ENCODE measurements at places on chromosomes 16 and 17. TPM values are rescaled to one million over a fixed set of nuclear protein-coding genes. Genes with fewer than 3 reads are reported as not detected.

- DNase-seq, result no peak
Observed at GRCh38 chr17:63489291-63489690, 12.4 kb downstream of the ACE start.

DNA sequence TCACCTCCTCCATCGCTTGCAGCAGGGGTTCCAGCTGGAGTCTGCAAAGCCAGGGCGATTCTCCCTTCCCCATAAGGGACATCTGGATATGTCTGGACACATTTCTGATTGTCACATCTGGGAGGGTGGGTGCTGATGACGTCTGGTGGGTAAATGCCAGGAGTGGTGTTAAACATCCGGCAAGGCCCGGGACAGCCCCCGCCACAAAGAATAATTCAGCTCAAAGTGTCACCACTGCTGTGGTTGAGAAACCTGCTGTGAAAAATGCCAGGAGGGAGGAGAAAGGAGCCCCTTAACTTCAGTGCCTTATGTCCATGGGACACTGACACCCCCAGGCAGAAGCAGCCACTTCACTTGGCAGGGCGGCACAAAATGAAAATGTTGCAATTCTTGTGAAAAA, 179.4 kb upstream of the SDK2 start:
- DNase-seq, result no peak

- DNase-seq, result no peak
Observed at GRCh38 chr17:67733449-67733848, 15.7 kb downstream of the NOL11 start.

DNA sequence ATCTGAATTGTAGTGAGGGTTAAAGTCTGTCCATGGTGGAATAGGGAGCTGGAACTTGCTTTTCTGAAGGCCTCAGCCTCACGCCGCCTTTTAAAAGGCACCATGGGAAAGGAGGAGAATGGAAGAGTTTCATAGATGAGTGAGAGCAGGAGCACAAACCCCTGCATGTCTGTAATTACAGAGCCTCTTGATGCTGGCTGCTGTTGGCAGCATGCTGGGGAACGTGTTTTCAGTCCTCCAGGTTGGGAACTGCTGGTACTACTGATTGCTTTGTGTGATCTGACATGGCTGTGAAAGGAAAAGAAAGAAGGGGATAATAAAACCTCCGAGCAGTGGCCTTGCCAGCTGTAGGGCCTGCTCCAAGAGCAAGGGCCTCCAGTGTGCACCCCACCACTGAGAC, 16.8 kb upstream of the DYNLL2 start:
- no peak for DNase-seq

- DNase-seq, result no peak
Observed at GRCh38 chr17:77829843-77830799, 128.4 kb upstream of the TNRC6C start.

DNA sequence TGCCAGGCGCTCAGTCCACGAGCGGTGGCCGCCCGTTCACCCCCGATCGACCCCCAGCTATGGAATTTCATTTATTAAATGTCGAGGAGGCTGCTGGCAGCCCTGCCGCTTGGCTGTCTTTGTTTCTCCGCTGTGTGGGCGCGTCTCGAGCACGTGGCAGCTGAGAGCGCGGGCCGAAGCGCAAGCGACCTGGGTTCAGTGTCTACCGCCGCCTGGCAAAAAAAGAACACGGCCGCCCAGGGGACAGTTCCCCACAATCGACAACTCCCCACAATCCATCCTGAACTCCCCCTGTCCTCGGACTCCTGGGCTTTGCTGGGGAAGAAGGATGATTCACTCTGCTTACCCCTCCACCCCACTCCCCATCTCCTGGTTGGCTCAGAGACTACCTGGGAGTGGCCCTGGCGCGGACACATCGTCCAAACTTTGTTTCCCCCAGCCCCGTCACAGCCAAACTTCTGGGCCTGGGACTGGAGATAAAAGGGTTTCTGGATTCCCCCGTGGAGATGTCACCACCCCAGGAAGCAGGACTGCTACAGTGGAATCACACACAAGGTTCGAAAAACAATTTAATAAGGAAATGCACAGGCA, 1.7 kb upstream of the ANKRD13B start:
- peak; percentile 75 for DNase-seq

GRCh38 chr17:67044016-67044772, at the start of gene CACNG1:
TSS of gene CACNG1 (plus strand) at chr17:67044554. CDS start at chr17:67044661, 107 bp downstream.
- no peak for DNase-seq

- DNase-seq, result no peak
Observed at GRCh38 chr16:89925596-89926079, 2.5 kb downstream of the TUBB3 start.

GRCh38 chr16:46833460-46833800, 2.5 kb upstream of the C16orf87 start:
- no peak for DNase-seq

DNA sequence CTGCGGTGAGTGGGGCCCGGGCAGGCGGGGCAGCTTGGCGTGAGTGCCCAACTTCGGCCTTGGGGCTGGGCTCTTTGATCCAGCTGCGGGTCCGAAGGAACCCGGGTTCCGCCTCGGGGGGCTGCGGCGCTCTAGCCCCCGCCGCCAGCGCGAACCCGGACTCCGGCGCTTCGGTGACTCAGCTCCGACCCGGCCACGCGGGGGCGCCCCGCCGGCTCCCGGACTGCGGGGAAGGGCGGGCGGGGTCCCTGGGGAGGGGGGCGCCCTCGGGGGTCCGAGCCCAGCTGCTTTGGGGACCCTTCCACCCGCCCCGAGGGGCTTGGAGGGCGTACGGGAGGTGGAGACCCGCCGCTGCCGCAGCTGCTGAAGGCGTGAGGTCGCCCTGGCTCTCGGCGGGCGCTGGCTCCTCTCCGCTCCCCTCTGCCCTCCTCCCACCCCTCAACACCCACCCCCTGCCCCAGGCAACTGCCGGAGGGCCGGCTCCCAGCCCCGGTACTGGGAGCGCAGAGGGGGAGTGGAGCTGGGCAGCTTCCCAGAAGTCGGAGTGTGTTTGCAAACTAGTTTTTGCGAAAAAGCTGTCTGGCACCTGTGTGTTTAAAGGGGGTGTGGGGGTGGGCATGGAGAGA, 516 bp downstream of the CPNE2 start:
- DNase-seq, result peak; percentile 87

GRCh38 chr16:16157166-16157565, 66.1 kb downstream of the ABCC6 start:
- no peak for DNase-seq

DNA sequence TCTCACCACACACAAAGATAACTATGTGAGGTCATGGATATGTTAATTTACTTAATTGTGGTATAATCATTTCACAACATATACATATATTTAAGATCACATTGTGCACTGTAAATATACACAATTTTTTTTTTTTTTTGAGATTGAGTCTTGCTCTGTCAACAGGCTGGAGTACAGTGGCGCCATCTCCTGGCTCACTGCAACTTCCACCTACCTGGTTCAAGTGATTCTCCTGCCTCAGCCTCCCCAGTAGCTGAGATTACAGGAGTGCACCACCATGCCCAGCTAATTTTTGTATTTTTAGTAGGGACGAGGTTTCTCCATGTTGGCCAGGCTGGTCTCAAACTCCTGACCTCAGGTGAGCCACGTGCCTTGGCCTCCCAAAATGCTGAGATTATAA, 11.5 kb upstream of the PRSS54 start:
- peak; percentile 82 for DNase-seq

DNA sequence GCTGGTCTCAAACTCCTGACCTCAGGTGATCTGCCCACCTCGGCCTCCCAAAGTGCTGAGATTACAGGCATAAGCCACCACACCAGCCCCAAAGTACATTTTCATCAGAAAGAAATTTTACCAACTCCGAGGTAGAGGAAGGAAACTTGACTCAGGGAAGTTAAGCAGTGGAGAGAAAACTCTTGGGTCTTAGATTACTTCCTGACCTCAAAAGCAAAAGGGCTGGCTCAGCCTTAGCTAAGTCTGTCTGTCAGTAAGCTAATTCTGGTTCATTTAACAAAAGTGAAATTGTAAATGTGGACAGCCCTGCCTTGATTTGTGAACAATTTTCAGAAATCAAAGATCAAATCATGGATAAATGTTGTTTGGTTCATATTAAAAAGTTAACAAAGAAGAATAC, 30.6 kb downstream of the MAP2K6 start:
- no peak for DNase-seq

- no peak for DNase-seq
Observed at GRCh38 chr17:76386966-76387765, 2.8 kb downstream of the SPHK1 start.

- DNase-seq, result peak; percentile 96
Observed at GRCh38 chr17:40362696-40363110, 1.8 kb downstream of the GJD3 start.

GRCh38 chr17:76481071-76481655, 13.8 kb downstream of the AANAT start:
- DNase-seq, result no peak

DNA sequence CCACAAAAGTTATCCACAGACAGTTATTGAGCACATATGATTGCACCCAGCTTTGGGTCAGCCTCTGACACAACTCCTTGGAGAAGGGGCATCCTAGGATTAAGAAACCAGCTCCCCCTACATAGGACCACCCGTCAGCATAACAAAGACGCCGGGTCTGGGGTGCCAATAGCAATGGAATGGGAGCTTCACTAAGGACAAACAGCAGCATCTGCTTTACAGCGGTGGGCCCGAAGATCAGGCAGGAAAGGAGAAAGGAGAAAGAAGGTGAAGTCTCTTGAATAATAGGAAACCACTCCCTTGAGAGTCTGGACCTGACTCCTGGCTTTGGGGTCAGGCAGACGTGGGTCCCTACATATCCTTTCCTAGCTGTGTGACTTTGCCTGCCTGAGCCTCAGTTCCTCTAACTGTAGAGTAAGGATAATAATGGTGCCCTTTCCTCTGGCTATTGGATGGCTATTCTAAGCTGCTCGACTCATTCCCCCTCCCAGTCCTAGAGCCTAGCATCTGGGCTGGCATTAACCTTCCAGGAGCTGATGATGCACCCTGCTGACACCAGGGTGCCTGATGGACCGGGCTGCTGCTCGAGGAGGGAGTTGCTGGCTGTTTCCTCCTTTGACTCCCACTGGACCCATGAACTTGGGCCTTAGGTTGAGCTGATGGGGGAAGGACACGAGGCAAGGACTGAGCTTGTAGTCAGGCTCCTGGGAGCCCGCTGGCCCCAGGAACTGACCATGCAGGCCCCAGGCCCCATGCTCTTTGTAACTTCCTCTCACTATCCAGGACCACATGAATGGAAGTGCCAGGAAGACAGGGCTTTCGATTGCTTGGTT, 94.2 kb downstream of the C16orf78 start:
- no peak for DNase-seq

- peak; percentile 70 for DNase-seq
Observed at GRCh38 chr17:35743626-35744328, 9.3 kb downstream of the GAS2L2 start.

- DNase-seq, result no peak
Observed at GRCh38 chr16:23710008-23710407, 3.0 kb downstream of the ERN2 start.

DNA sequence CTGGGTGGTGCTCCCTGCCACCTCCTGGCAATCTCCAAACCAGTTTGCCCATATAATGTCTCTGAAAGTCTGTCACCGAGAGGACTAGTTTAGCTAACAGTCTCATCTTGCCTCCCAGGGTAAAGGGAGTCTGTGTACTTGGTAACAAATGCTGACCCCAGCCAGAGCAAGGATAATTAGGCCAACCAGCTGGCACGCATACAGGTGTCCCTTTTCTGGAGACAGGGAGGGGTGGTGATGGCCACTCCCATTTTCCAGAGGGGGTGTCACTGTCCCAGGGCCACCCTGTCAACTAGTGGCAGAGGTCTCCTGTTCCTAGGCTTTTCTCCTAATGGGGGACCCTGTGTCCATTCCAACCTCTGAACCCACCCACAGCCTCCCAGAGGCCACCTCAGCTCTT, 8.1 kb downstream of the FAM83G start:
- DNase-seq, result no peak

GRCh38 chr16:74450236-74450635, 29.0 kb upstream of the CLEC18B start:
- DNase-seq, result no peak

- no peak for DNase-seq
Observed at GRCh38 chr16:23318639-23319038, 16.5 kb downstream of the SCNN1B start.

- DNase-seq, result no peak
Observed at GRCh38 chr17:2335726-2336214, 487 bp downstream of the TSR1 start.

DNA sequence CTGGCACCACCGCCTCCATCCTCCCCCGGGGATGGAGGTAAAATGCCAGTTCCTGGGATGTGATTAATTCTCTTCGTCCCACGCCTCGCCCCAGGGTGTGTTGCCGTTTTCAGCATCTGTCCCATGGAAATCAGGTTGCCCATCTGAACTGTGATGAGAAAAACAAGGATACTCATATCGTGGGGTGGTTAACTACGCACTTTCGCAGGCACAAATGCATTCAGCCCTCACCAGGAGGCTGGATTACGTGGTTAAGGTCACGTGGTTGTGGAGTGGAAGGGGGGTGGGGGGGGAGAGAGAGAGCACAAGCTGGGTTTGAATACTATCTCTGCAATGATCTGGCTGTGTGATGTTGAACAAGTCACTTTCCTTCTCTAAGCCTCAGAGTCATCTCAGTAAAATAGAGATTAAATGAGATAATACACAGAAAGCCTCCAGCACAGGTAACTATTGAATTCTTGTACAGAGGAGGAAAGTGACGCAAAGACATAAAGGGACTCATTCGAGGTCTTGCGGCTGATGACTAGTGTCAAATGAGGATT, 74.7 kb downstream of the BMERB1 start:
- DNase-seq, result peak; percentile 67

GRCh38 chr17:75672011-75672410, 4.9 kb downstream of the SAP30BP start:
- DNase-seq, result no peak

DNA sequence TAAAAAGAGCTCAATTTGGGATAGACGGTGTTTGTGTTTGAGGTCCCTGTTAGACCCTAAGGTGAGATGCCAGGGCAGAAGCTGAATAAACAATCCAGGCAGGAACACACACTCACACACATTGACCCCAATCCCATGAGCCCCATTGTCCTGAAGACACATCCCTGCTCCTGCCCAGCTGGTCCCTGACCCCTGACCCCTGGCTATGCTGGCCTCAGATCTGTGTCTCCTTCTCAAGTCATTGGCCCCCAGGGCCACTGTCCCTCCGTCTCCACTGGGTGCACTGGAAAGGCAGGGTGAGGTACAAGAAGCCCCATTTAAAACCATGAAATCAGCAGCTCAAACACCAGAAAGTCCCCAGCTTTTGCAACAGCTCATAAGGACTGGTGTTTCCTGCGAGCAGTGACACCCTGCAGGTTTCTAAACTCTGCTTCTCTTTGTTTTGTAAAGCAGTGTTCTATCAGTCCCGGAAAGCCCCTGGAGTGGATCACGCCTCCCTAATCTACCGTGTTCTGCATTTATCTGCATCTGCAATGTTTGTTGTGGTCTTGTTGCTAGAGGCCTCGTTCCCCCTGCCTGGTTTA, 18.0 kb upstream of the ASGR2 start:
- peak; percentile 91 for DNase-seq

GRCh38 chr17:72021417-72022041, 99.3 kb upstream of the SOX9 start:
- no peak for DNase-seq

Gene IL17C
- not detected for total RNA-seq

Gene PLA2G10
- total RNA-seq, result not detected

Gene HEATR9
- total RNA-seq, result 0.14 TPM

Gene BRICD5
- 22.2 TPM for total RNA-seq

Gene CCT6B
- total RNA-seq, result 1.3 TPM

Gene WNT3
- 0.05 TPM for total RNA-seq

Gene SPATA22
- not detected for total RNA-seq

Gene MT1G
- 24.5 TPM for total RNA-seq

Gene PARD6A
- total RNA-seq, result 13.5 TPM

Gene OTOA
- total RNA-seq, result not detected

Gene EPN2
- total RNA-seq, result 7.9 TPM

Gene RMI2
- total RNA-seq, result 63.8 TPM

Gene SYCE1L
- total RNA-seq, result 7.9 TPM

Gene CHP2
- total RNA-seq, result not detected
